NCI-H1930 (cell line): ENCODE measurements at places on chromosomes 6 and 20.
A peak's percentile ranks its signal among the peaks of the same experiment; 100 is the strongest.

GRCh38 chr6:51857134-51857533 lies 230.3 kb downstream of the PKHD1 start:
- DNase-seq = no peak

GRCh38 chr20:35271073-35271882 lies 6.6 kb downstream of the MMP24OS start:
- no peak for DNase-seq

GRCh38 chr20:50826121-50826520 lies 31.3 kb downstream of the BCAS4 start:
- DNase-seq = no peak

DNA sequence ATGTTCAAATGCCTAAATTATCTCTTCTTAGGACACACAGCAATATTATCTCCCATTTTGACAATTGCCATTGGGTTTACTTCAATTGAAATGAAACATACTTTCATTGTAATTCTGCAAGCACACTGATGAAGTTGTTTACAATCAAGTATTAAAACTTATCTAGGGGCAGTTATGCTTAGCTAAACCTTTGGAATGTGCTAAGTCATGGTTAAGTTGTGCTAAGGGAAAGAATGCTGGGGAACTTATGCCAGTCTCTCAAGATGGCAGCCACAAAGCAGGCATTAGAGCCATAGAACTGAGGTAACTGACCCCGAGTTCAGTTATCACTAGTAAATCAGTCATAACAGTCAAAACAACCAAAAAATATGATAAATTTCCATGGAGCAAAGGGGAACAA lies 59.1 kb upstream of the NT5E start:
- DNase-seq = no peak

GRCh38 chr6:159654483-159655098 lies 38.5 kb downstream of the SOD2 start:
- no peak for DNase-seq

GRCh38 chr6:170039156-170040114 lies 251.4 kb downstream of the DLL1 start:
- no peak for DNase-seq

GRCh38 chr6:163733061-163733460 lies 318.5 kb downstream of the QKI start:
- DNase-seq = no peak

- DNase-seq = no peak
Observed at GRCh38 chr6:33064723-33065122, 8.7 kb downstream of the HLA-DPA1 start.

- DNase-seq = no peak
Observed at GRCh38 chr20:64161356-64162238, 2.7 kb upstream of the MYT1 start.

DNA sequence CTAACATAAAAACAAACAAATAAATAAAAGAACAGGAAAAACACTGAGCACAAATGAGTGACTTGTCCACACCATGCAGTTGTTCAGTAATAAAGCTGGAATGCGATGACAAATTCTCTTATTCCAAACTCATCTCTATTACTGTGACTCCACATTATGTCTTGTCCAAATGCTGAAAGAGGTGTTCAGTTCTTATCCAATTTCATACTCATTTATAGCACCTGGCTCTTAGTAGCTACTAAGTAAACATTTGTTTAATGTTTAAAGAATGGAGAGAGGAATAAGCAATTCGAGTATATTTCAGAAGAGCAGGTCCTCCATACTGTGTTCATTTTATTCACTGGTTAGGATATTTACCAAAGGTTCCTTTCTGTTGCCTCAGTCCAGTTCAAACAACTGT lies 439.0 kb upstream of the JAG1 start:
- DNase-seq = no peak

GRCh38 chr6:5094327-5094726 lies 9.2 kb downstream of the PPP1R3G start:
- DNase-seq = no peak

DNA sequence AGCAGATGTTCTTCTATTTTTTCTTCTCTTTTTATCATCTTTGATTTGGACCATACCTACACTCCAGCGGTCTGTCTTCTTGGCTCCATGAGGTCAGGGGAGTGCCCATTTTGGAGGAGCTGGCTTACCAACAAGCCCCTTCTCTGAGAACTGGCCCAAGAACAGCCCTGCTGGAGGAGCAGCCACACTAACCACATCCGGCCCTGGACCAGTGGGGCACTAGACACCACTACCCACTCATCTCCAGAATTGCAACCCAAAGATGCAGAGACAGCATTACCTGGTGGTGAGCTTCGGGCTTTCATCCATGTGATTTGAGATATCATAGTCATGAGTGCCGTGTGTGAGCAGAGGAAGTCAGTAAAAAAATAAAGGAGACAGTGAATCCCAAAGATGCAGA lies 599.4 kb upstream of the CDH4 start:
- DNase-seq = no peak

GRCh38 chr20:37282556-37282955 lies 6.9 kb upstream of the MANBAL start:
- DNase-seq = no peak

DNA sequence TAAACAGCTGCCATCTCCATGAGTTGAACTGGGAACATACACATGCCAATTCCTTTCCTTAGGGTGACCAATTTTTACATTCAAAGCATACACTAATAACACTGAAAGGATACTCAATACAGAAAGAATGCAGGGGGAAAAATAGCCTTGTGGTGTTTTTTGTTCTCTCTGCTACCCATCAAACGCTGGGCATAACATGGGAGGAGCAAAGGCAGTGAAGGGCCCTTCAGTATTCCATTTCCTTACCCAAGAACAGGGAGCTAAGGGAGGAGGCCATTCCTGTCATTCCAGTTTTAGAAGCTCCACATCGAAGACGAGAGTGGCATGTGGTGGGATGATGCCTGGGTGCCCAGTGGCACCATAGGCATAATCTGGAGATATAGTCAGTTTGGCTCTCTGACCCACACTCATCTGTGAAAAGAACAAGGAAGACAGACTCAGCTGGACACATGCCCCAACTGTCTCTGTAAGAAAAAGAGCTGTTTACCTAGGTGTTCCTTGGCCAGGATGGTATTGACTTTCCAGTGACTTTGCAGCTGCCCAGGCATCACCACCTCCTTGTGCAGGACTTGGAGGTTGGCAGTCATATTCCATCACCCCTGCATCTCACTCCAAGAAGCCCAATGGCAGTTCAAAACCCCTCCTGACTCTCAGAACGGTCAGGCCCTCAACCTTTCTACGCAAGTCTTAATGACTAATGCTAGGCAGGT lies 20.9 kb downstream of the FKBP1A start:
- DNase-seq = no peak

DNA sequence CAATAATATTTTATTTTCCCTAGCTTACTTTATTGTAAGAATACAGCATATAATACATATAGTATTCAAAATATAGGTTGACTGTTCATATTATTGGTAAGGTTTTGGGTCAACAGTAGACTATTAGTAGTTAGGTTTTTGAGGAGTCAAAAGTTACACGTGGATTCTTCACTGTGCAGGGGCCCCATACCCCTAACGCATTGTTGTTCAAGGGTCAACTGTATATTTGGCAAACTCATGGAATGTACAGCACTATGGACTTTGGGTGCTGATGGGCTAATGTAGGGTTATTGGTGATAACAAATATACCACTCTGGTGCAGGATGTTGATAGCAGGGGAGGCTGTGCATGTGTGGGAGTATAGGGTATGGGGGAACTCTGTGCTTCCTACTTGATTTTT lies 397.2 kb downstream of the BCKDHB start:
- no peak for DNase-seq

GRCh38 chr6:47334334-47334733 lies 24.6 kb upstream of the TNFRSF21 start:
- DNase-seq = no peak

GRCh38 chr20:54069501-54069971 lies 858 bp downstream of the BCAS1 start:
- DNase-seq = no peak

GRCh38 chr6:125979101-125979500 lies 7.2 kb upstream of the TRMT11 start:
- DNase-seq = no peak

DNA sequence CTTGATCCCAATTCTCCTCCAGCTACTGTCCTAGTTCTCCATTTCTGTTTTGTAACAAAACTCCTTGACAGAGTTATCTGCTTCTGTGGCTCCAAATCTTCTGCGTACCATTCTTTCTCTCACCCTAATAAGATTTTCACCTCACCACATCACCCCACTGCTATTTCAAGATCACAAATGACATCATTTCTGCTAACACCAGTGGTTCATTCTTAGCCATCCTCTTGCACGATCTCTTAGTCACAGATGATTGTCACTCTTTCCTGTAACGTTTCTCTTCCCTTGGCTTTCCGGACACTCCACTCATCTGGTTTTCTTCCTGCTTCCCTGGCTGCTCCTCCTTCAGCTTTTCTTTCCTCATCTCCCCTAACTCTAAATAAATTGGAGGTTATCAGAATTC lies 56.8 kb upstream of the FABP7 start:
- no peak for DNase-seq

- no peak for DNase-seq
Observed at GRCh38 chr20:3521852-3522740, 51.3 kb downstream of the ATRN start.

DNA sequence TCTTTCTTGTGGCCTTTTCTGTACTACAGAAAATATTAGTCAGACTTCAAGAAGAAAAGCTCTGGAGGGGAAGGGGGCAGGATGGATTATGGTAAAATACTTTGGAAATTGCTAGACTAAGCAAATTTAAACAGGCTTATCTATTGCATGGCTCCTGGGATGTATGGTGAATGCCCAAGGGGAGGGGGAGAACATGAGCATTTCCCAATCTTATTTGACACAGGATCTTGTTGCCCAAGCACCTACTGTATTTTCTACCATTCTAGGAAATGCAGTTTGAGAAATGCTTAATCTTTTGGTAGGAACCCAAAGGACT lies 86.1 kb upstream of the LAMP5 start:
- no peak for DNase-seq

- DNase-seq = no peak
Observed at GRCh38 chr6:28081486-28081751, 1.1 kb downstream of the ZNF165 start.

- peak; percentile 55 for DNase-seq
Observed at GRCh38 chr6:108541843-108542759, 18.6 kb upstream of the FOXO3 start.

DNA sequence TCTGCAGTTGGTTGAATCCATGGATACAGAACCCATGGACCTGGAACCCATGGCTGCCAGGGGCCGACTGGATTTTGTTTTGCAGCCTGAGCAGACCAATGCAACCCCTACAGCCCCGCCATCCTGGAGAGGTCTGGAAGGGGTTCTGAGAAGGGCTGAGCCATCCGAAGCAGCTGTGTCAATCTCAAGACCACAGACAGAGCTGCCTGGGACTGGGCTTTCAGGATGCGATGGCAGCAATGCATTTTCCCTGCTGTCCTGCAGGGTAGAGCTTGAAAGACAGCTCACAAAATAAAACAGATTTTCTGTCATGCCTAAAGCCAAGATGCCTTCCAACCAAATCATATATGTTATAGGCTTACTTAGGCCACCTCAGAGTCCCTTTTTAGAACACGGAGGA lies 125.8 kb upstream of the NXT1 start:
- no peak for DNase-seq

GRCh38 chr20:48282591-48283228 lies 497.4 kb upstream of the SULF2 start:
- DNase-seq = no peak

- DNase-seq = no peak
Observed at GRCh38 chr20:63573647-63574131, 350 bp downstream of the HELZ2 start.

DNA sequence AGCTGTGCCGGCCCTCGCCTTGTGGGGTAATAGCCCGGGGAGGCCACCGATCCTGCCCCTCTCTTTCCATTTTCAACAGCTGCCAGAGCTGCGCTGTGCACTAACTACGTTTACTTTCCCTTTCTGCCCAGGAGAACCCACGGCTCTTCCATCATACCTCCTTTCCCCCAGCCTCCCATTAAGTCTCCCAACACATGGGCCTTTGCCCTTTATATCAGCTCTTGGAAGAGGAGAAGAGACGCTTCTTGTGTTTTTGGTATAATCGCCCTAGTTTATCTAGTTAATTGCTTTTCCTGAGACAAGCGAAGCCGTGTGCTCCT lies 637 bp downstream of the UBR2 start:
- DNase-seq = no peak

- DNase-seq = no peak
Observed at GRCh38 chr6:142705054-142705453, 239.9 kb downstream of the HIVEP2 start.
